SJSA1 (cell line): ENCODE measurements at places on chromosomes 3 and 15.
A peak's percentile ranks its signal among the peaks of the same experiment; 100 is the strongest.

DNA sequence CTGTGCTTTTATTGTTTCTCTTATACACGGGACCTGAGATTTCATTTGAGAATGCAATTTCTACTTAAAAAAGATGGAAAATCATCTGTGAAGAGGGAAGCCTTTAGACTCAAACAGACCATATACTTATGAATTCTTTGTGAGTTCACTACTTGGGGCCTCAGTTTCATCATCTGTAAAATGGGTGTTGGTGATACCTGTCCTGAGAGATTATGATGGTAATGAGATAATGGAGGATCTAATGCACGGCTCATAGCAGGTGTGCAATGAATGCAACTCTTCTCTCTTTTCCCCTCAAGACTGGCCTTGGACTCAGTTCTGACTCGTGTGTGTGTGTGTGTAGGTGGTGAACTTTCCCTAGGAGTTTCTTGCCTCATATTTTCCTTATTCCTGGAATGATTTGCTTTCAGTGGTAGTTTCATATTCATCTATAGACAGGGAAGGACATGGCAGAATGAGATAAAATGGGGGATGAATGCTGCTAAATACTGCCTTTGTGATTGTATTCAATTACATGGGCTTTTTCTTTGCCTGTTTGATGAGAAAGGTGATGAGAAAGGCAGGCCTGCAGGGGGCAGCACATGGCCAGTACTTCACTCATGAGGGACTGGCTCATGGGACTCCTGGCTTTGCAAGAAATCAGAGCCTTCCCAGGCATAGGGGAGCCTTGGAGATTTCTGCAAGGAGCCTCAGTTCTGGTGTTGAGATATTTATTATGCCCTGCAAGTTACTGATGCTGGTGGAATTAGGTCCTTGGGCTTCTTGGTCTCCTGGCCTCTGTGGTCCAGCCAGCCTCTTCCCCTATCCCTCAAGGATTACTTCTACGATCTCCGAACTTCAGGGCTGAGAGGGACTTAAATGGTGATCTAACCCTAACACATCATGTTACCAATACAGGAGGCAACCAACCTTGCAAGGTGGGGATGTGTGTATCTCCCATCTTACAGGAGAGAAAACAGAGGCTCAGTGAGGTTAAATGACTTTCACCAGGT, 70.7 kb downstream of the RPLP1 start:
- DNase-seq, result peak; percentile 67

- DNase-seq, result no peak
These were observed 71.8 kb upstream of the NDUFB4 start for GRCh38 chr3:120524171-120524923.

DNA sequence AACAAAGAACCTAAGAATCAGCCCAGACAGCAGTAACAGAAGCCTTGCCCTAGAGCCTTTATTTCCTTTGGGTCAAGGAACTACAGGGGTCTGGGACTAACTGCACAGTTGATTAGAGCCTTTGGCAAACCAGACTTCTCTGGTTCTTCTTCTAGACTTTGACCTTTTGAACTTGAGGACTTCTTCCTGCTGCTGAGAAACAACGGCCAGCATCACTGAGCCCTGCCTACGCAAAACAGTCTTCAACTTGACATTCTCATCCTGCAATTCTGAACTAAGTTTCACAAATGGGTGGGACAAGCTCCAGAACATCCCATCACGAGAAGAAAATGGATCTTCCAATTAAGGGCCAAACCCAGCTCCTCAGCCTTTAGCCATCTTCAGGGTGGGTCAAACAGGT, 31.4 kb downstream of the CMTM6 start:
- DNase-seq, result no peak

GRCh38 chr3:4895838-4896237, 83.4 kb upstream of the BHLHE40 start:
- no peak for DNase-seq

- no peak for DNase-seq
These were observed 224.1 kb downstream of the TPRG1 start for GRCh38 chr3:189395825-189396224.

- DNase-seq, result peak; percentile 50
These were observed 98.3 kb upstream of the ZBTB20 start for GRCh38 chr3:115245438-115245837.

GRCh38 chr3:173799060-173799816, 401.7 kb downstream of the NLGN1 start:
- no peak for DNase-seq

- no peak for DNase-seq
These were observed 40.7 kb downstream of the SUMF1 start for GRCh38 chr3:4426261-4426781.

DNA sequence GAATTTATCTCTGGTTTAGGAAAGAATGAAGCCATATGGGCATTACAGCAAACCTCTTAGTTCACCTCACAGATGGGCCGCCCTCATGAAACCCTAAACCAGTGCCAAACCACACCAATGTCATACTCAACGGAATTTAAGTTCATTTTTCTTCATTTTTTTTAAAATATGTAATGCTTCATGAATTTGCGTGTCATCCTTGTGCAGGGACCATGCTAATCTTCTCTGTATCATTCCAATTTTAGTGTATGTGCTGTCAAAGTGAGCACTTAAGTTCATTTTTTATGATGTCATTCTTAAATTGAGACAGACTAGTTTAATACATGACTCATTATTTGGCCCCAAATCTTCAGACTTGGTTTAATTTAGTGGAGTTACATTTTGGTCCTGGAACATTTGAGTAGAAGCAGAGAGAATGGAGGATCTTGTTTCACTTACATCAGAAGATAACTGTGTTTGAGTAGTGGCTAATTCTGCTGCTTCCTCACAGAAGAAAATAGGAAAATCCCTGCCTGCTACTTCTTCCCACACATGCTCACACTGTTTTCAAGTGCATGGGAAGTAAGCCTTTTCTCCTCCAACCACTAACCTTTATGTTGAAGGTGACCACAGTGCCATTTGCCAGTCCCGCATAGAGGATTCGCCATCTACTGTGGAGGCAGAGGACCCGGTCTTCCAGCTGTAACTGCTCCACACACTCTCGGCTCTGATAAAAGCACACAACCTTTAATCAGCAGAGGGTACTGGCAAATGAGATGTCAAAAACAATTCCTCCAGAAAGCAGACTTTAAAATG, 63.3 kb downstream of the ZNF106 start:
- DNase-seq, result no peak

- DNase-seq, result peak; percentile 2
These were observed 423.7 kb upstream of the SEMA6D start for GRCh38 chr15:47293466-47294162.
